ENCODE measurements at places on chromosomes 2 and 18.
A peak's percentile ranks its signal among the peaks of the same experiment; 100 is the strongest.

- DNase-seq, result no peak
Observed at GRCh38 chr2:238264072-238264460, 24.2 kb upstream of the HES6 start.

- no peak for DNase-seq
Observed at GRCh38 chr2:29951576-29951975, 30.2 kb upstream of the ALK start.

DNA sequence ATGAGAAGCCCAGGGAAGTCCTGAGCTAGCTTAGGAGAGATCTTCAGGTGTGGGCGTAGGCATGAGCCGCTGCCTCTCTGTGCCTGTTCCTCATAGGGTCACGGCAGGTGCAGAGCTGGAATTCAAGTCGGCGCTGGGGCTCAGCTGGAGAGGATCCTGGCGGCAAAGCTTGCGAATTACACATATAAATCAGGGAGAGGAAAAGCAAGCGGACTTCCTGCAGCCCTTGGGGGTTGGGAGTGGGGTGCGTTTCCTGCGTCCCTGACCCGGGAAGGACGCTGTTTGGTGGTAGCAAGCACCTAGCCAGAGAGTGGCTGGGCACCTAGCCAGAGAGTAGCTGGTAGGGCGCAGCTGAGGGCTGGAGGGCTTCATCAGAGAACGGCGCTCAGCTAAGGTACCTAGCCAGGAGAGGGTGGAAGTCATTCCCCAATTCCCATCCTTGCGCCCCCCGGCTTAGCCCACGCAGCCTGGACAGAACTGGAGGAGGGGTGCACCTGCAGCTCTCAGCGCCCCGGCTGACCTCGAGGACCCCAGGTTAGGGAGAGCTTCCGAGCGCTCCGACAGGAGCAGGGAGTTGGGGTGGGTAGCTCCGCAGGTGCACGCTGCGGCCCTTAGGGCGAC, 459 bp upstream of the EFR3B start:
- peak; percentile 26 for DNase-seq

DNA sequence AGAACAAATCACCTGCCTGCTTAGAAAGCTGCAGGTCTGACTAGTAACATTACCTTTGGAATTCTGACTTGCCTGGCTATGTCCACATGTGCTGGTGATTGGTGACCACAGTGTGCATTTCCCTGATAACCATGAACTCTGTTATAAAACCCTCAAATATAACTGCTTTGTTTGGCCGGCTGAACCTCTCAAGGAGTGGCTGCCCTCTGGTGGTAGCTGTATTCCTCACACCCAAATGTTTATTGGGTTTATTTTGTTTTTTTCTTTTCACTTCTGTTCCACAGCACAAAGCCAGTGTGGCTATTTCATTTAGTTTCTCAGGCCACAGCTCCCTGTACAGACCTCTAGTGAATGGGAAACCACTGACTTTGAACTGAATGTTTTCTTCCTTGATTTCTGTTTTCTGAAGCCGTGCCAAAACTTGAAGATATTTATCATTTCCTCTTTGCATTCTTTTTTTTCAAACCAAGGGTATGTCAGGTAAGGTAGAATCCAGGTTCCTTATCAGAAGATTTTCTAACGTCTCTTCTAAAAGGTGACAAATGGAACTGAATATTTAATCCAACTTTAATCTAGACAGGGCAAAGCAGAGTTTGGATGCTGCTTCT, 549.0 kb upstream of the VRK2 start:
- peak; percentile 6 for DNase-seq

DNA sequence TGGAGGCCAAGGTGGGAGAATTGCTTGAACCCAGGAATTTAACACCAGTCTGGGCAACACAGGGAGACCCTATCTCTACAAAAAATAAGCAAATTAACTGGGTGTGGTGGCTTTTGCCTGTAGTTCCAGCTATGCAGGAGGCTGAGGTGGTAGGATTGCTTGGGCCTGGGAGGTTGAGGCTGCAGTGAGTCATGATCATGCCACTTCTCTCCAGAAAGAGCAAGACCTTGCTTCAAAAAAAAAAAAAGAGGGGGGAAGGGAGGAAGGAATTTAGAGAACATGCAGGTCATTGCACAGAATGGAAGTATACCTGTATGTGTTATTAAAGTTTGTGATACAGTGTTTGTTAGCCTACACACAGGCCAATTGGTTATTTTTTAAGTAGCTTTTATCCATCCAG, 25.8 kb downstream of the PKP4 start:
- no peak for DNase-seq

GRCh38 chr2:219131327-219131726, 29.3 kb downstream of the NHEJ1 start:
- DNase-seq, result no peak

DNA sequence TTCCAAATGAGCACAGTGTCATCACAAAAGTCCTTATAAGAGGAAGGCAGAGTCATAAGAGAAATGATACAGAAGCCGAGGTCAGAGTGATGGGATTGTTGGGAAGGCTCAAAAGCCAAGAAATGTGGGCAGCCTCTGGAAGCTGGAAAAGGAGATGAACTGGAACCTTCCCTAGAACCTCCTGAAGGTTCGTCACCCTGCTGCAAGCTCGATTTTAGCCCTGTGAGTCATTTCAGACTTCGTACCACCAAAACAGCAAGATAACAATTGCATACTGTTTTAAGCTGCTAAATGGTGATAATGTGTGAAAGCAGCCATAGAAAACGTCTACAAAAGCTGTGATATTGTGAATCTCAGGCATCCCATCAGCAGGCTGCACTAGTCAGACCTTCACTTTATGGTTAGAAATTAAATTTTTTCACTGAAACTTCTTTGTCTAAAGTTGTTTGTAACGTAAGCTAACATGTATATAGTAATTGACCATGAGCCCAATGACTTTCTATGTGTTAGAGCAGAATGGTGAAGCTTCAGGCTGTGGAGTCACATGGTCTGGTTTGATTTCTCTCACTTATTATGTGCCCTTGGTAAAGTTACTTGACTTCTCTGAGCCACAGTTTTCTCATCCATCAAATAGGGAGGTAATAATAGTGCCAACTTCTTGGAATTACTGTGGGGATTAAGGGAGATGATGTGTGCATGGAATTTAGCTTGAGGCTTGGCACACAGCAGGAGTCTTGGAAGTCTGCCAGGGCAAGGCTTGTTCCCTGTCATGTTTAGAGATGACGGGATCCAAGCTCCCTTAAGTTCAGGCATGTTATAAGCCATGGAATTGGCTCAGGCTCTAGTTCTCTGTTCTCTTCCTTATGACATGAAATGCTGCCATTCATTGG, 132.0 kb upstream of the CCDC195 start:
- DNase-seq, result no peak

- DNase-seq, result no peak
Observed at GRCh38 chr18:42069036-42069435, 114.0 kb downstream of the PIK3C3 start.

DNA sequence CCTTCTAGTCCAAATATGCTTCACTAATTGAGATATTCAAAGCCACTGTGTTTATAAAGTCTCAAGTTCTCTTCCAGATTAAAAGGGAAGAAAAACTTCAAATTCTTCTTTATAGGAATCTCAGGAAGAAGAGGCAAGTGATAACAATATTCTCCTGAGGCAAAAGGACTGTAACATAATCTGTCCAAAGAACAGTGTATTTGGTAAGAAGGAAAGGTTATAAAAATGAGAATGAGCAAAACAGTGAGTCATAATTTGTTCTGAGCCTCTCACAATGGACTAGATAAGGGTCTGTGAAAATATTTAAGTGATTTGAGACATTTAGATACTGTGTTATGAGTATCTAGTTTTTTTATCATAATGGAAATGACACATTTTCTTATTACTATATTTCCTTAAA, 44.3 kb downstream of the SNRPD1 start:
- no peak for DNase-seq

DNA sequence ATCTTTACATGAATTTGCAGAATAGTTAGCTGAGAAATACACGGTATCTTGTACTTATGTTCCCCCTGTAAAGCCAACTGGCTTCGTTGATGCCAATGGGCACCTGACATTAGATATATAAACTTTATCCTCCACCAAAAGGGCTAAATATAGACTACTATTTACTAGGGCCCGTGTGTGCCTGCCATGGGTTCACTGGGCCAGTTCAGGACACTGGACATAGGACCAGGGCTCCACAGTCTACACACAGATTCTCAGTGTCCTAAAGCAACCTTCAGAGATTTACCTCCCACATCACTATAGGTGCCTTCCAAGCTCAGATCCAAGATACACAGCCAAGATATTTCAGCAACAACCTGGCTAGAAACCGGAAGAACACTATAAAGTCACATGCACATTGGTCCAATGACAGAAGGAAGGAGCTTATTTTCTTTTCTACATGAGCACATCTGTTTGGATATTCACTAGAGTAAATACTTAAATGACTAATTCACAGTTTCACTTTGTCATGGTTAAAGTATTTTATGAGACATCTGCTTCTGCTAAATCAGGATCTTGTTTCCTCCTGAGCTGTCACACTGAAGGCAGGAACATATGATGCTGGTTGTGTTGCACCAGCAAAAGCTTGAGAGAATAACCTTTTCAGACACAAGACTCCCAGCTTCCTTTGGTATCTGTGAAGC, 95.1 kb downstream of the MYO5B start:
- no peak for DNase-seq

DNA sequence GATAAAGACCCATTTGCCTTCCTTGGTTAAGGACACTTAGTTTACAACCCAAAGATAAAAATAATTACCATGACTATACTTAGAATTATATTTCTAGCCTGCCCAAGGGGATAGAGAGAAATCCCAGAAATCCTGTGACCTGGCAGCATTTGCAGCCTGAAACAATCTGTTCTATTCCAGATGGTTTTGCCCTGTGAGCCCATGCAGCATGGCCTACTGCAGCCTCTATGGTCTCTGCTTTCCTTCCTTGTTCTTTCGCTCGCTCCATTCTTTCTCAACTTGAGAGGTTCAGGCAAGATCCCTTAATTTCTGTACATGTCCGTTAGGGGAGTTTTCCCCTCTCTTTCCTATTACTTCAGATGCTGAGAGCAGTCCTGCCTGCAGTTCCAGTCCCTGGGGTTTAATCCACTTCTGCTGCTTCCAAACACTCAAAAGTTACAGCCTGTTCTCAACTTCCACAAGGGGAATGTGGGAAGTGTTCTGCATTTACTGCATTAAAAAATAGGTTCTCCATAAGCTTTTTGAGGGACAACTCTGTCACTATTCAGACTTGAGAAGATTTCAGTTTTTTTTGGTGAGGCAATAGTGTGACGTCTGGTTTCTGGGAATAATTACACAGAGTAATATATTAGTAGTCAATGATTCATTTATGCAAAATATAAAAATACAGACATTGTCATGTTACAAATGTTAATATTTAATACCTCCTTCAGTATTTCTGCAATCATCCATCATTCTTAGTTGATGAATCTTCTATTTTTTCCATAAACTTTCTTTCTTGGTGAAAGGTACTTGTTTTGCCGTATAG, 80.3 kb downstream of the CDCA7 start:
- no peak for DNase-seq

- no peak for DNase-seq
Observed at GRCh38 chr2:204416236-204416635, 129.0 kb upstream of the PARD3B start.

DNA sequence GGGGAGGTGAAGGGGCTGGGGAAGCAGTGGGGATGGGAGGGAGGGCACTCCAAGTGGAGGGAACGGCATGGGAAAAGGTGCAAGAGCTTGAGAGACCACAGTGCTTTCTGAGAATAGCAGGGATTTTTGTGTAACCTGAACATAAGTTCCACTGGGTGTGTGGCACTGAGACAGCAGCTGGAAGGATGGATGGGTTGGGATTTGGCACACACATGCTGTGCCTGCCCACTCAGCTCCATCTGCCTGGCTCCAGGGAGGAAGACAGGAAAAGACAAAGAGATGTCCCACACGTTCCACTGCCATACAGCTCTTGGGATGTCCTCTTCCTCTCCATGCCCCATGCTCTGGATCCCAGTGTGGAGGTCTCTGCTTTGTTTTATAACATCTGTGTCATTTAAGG, 114.1 kb upstream of the TEX51 start:
- DNase-seq, result no peak

- DNase-seq, result no peak
Observed at GRCh38 chr2:214545898-214546542, 135.2 kb downstream of the VWC2L start.

DNA sequence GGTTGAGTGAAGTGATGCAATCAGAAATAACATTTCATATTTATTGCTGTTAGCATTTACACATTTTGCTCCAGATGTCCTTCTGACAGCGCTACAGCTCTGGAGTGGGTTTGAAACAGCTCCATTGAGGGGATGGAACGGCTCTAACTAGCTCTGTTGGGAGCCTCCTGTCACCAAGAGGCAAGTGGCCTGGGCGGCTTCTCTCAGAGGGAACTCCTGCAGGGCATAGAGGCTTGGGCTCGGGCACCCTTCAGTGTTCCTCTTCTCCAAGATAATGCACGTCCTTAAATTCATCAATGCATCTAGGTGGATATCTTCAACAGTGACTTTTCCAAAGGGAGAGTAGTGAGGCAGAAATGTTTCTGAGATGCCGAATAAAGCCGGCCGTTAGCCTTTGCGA, 122.5 kb downstream of the CNTNAP5 start:
- no peak for DNase-seq

- no peak for DNase-seq
Observed at GRCh38 chr18:12428923-12429322, 21.2 kb downstream of the PRELID3A start.

DNA sequence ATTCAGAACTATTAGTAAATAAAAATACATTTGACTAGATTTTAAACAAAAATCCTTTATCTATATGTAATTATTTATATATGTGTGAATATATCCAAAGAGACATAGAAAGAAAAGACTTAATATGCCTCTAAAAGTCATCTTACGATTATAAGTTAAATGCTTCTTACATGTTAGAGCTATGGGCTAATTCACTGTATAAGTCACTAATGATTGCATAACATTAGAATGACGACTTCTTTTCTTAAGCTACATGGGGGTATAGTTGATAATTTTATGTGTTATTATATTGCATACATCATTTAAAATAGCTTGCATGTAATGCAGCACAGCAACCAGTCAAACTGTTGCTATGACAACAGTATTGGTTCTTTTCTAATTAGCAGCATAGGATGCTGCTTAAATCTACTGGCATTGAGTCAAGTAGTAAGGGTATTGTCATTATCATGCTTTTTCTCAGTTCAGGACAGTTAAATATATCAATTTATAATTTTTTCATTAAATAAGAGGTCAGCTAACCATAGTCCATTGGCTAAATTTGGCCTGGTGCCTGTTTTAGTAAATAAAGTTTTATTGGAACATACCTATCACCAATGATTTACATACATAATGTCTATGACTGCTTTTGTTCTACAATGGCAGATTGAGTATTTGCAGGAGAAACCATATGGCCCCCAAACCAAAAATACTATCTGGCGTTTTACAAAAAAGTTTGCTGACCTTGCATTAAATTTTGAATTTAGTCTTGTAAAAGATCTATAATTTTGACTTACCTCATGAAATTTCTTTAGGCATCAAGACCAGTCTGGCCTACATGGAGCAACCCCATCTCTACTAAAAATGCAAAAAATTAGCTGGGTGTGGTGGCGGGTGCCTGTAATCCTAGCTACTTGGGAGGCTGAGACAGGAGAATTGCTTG, 207.7 kb upstream of the ZSWIM2 start:
- no peak for DNase-seq

DNA sequence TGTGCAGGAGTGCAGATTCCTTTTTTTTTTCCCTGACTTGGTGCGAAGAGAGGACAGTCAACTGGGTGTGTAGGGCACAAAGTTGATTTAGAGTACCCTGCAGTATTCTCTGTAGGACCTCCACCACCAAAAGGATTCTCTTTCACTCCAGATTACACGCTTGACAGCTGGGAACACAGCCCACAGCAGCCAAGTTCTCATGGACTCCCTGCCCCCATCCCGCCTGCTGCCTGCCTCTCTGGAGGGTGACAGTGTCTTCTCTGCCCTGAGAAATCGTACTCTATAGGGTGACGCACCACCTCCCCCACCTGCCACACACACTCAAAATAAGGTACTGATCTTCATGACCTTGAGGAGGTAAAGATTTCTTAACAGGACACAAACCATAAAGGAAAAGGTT, 26.6 kb upstream of the IHH start:
- no peak for DNase-seq
